Naive thymus-derived CD4-positive, alpha-beta T cell (primary cell): ENCODE measurements at places on chromosomes 13 and 19.

DNA sequence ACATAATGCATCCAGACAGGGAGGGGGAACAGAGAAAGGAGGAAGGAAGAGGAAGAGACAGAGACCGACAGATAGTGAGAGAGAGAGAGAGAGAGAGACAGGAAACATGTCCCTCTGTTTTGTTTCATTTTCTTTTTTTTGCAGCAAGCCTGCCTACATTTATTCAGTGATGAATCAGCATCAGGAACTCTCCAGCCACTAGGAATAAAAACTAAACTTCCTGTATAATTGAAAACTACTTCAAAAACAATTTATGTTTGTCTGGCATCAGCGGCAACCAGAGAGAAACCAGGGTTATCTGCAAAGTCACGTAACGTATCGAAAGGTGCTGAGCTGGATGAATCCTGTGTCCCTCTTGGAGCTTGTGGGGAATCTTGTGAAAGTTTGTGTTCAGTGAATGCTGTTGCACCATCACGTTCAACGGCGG lies 148.6 kb upstream of the SOX21 start:
- DNase-seq, result peak; percentile 6

GRCh38 chr13:22944378-22944777 lies 236.4 kb upstream of the SGCG start:
- DNase-seq, result no peak

DNA sequence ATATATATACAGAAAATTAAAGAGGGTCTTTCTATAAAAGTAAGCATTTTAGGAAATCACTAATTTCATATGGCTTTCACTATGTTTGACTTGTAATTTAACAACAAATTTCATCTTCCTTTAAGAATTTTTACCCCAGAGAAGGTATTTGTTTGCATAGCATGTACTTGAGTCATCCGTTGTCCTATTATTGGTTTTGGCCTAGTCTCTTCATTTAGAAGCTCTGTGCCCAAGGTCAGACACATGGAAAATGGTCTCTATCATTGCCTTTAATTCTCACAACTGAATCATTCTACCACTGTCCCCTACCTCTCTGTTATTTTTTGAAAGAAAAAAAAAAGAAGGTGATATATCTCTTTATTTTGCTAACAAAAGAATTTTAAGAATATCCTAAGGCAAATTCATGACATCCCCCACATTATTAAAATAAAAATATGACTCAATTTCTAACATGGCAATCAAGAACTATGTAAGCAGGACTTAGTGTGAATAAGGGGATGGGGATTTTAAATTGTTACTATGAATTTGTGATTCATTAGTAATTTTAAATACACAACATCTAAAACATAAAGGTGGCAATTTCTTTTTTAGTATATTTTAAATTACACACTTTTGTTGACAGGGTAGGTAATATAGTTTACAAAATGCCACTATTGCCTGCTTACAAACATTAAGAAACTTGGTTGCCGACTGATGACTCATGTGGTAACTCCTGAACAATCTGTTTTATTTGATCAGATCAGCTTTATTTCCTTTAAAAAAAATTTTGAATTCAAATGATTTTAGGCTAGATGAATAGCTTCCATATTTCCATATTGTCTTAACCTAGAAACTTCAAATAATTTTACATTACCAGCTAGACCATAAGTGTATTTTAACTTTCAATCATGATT lies 13.9 kb downstream of the SLITRK5 start:
- no peak for DNase-seq

GRCh38 chr13:23384111-23384510 lies 49.4 kb downstream of the SACS start:
- DNase-seq, result no peak

GRCh38 chr19:38701455-38702063 lies 42.7 kb downstream of the CAPN12 start:
- no peak for DNase-seq

DNA sequence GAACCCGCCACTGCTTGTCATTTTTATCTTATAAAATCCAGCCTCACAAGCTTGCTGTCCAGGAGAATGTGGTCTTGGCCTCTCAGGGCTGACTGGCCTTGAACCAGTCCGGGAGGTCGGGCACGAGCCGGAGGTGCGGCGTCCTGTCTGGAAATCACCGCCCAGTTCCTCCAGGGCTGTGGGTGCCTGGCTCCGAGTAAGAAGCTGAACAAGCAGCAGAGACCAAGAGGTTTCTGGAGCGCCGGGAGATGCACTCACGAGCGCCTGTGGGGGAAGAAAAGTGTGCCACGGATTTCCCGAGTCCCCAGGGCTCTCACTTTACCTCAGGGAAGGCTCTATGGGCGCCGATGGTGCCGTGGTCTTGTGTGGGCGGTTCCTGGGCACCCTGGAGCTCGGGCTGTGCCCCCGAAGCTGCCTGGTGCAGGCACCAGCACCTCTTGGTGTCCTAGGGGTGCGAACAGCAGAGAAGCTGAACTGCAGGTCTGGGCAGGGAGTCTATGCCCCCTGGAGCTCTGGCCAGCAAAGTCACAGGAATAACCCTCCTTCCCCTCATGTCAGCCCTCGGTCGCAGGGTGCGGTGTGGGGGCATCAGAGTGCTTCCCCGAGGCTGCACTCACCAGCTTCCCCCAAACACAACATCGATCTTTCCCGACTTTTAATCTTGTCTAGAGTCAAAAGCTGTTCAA lies 50.0 kb downstream of the GAS6 start:
- no peak for DNase-seq

DNA sequence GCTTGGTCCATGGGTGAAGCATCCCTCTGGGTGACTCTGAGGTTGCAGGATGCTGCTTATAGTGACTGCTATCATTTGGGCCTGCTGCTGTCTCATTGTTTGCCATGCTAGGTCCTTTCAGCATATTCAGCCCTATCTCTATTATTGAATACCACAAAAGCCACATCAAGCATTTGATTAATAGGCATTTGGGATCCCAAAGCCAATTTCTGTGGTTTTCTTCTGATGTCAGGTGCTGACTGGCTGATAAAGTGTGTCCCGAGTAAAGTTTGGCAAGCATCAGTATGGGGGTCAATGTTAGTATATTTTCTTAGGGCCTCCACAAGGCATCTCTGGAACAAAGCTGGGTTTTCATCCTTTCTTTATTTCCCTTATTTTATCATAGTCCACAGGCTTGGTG lies 204.6 kb downstream of the NBEA start:
- no peak for DNase-seq

DNA sequence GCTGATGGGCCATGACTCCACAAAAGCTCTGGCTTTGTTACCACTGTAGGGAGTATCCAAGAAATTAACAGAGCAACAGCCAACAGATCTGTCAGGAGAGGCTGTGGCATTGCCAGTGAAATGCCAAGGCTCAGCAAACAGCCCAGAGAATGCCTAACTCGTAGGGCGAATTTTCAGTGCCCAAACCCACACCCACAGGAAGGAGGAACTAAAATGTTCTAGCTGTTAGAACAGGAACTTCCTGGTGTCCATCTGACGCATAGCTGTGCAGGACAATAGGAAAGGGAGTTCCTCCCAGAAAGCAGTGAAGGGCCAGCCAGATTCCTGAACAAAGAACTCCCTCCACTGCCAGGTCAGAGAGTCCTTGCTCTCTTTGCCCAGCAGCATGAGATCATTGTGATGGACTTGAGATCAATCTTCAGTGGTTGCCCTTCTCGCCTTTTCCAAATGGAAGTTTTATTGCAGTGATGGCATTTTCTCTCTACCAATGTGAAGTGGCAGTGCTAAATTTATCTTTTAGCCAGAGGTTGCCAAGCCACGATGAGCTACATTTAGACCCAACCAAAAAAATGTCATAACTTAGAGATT lies 224.2 kb upstream of the STARD13 start:
- no peak for DNase-seq

DNA sequence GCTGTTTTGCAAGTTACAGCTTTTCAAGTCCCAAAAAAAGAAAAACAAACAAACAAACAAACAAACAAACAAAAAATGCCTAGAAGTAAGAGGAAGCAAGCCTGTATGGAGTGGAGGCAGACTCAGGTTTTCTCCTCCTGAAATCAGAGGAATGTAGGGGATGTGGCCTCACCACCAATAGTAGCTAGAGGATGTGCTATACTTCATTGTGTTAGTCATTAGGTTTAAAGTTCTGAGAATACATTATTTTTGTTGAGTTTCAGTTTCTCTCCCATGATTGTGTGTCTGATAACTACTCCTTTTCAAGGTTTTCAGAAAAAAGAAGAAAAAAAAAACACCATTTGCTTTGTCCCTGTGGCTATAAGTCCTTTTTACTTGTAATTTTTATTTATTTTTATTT lies 524.5 kb downstream of the GPC6 start:
- DNase-seq, result no peak

DNA sequence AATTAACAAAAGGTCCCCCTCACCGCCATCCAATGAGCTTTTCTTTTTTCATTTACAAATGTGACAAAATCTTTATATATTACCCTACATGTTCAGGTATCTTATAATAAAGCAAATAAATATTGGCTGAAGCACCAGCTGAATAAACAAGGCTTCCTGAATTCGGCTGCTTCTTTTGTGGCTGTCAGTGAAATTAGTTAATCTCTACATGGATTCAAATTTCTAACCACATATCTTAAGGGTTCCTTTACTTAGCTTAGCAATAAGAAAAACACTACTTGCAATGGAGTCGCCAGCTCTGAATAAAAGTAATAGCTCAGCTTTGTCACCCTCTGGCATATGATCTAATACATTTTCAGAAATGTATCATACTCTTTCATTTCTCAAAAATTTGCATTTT lies 104.3 kb downstream of the CCNA1 start:
- DNase-seq, result no peak

- no peak for DNase-seq
Measured at GRCh38 chr19:17687141-17687856, 855 bp downstream of the UNC13A start.

GRCh38 chr19:3528080-3528479 lies 10.9 kb upstream of the TEKTIP1 start:
- no peak for DNase-seq

GRCh38 chr19:17996826-17997316 lies 11.1 kb upstream of the ARRDC2 start:
- DNase-seq, result peak; percentile 84

- DNase-seq, result no peak
Measured at GRCh38 chr13:57631596-57632275, at the start of gene PCDH17. PCDH17 (plus strand) TSS chr13:57631744; CDS start chr13:57632547, 803 bp downstream.

- no peak for DNase-seq
Measured at GRCh38 chr13:96781141-96781540, 213.1 kb downstream of the OXGR1 start.

GRCh38 chr13:29196409-29197074 lies 376.4 kb downstream of the MTUS2 start:
- DNase-seq, result no peak

- peak; percentile 42 for DNase-seq
Measured at GRCh38 chr13:95624020-95624419, 20.5 kb downstream of the DZIP1 start.

DNA sequence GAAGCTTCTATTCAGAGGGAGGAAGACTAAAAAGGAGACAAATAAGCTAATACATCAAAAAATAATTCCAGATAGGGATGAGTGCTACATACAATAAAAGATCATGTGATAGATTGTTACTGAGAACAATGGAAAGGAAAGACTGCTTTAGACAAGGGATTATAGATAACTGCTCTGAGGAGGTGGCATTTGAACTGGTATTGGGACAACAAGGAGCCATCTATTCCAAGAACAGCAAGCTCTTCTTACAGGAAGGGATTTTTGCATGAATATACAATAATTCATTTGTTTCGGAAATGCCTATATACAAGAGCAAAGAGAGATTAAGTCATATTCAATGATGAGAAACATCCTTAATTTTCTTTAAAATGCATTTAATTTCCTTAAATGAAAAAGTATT lies 540.5 kb upstream of the KLF12 start:
- no peak for DNase-seq

GRCh38 chr19:47445937-47446402 lies 25.7 kb downstream of the SLC8A2 start:
- peak; percentile 75 for DNase-seq

- peak; percentile 55 for DNase-seq
Measured at GRCh38 chr19:49497047-49497788, 984 bp downstream of the RPS11 start.

GRCh38 chr19:34220472-34221063 lies 33.8 kb upstream of the GARRE1 start:
- peak; percentile 50 for DNase-seq

DNA sequence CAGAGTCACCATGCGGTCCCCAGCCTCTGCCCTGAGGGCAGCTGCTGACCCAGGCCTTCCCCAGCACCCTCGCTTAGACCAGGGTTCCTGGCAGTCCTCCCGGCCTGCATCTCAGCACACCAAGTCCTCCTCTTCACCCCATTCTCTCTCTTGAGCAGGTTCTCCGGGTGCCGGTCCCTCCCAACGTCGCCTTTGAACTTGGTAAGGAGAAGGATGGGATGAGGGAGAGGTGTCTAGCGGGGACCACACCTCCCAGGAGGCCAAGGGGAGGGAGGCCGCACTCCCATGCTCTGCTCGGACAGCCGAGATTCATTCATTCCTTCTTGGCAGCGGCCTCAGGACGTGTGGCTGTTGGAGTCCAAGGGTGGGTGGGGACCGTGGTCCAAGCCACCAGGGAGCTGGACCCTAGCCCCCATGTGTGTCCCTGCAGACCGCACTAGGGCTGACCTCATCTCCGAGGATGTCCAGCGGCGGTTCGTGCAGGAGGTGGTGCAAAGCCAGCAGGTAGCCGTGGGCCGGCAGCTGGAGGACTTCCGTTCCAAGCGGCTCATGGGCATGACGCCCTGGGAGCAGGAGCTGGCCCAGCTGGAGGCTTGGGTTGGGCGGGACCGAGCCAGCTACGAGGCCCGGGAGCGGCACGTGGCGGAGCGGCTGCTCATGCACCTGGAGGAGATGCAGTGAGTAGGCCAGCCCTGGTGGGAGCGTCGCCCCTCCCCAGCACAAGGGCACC lies 9.4 kb downstream of the ARHGEF1 start:
- DNase-seq, result no peak

GRCh38 chr13:71015021-71015420 lies 852.0 kb downstream of the DACH1 start:
- no peak for DNase-seq

DNA sequence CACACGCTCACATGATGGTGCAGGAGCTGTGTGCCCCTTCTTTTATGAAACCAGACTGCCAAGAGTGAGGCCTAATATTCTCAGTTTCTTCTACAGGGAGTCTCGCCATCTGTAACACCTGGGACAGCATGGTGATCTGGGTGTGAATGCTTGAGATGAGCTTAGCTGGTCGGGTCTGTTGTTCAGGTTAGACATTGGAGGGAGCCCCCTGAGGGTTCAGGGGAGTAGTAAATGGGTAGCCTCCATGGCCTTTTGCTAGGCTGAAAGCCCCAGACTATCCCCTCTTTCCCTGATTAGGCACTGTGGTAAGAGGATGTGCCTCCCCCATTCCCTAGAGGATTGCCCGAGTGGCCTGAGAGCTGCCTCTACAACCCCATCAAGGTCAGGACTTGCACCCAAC lies 1916.1 kb downstream of the PCDH9 start:
- no peak for DNase-seq

DNA sequence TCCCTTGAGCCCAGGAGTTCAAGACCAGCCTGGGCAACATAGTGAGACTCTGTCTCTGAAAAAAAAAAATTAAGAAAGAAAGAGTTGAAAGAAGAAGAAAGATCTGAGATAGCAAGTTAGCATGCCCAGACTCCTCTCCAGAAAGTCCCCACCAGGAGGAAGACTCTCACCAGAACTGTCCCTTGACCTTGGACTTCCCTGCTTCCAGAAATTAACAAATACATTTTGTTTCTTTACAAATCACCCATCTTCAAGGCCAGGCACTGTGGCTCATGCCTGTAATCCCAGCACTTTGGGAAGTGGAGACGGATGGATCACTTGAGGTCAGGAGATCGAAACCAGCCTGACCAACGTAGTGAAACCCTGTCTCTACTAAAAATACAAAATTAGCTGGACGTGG lies 44.3 kb upstream of the KLF2 start:
- DNase-seq, result no peak
